SW 1271 (cell line): ENCODE measurements at places on chromosomes 7 and 10.

DNA sequence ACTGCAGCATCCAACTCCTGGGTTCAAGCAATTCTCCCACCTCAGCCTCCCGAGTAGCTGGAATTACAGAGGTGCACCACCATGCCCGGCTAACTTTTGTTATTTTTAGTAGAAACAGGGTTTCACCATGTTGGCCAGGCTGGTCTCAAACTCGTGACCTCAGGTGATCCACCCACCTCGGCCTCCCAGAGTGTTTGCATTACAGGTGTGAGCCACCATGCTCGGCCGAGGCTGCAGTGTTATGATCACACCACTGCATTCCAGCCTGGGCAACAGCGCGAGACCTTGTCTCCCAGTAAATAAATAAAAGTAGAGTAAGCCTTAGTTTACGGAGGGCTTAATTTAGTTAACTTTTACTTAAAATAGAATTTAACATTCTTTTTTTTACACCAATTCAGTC is 23.7 kb upstream of the IGF2BP3 start:
- no peak for DNase-seq

DNA sequence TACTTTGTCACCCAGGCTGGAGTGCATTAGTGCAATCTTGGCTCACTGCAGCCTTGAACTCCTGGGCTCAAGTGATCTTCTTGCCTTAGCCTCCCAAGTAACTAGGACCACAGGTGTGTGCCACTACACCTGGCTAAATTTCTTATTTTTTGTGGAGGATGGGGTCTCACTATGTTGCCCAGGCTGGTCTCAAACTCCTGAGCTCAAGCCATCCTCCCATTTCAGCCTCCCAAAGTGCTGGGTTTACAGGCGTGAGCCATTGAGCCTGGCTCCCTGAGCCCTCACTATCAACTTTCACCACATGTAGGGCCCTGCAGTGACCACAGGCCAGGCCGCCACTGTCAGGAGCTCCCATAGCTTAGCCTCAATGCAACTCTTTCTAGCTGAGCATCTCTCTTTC is 110.2 kb downstream of the CUL2 start:
- no peak for DNase-seq

- DNase-seq: no peak
Measured at GRCh38 chr10:132192991-132193665, 6.4 kb downstream of the DPYSL4 start.

DNA sequence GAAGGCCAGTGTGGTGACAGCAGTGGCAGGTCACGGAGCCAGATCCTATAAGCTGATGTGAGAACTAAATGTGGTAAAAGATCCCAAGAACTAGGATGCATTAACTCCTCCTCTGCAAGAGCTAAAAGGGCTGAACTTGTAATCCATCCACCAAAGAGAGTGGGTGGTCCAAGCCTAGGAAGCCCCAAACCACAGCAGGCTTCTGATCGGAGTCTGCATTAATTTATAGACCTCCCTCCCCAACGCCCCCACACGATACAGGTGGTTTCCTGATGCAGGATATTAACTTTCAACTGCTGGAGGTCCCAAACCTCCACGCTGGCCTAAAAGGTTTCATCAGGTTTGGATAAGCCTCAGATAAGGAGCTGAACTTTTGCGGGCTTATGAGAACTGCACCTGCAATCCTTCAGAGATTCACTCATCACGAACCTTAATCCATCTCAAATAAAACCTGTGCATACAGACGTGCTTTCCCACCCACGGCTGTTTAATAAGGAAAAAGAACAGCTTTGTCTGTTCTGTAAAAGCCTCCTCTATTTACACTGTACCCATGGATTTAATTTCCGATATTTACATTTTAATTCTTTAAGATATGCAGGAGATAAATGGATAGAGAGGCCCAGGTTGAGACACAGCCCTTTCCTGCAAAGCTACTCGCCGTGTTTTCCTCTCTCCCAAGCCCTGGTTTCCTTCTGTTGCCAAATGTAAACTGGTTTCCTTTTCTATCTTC is 74.9 kb downstream of the GFRA1 start:
- no peak for DNase-seq

DNA sequence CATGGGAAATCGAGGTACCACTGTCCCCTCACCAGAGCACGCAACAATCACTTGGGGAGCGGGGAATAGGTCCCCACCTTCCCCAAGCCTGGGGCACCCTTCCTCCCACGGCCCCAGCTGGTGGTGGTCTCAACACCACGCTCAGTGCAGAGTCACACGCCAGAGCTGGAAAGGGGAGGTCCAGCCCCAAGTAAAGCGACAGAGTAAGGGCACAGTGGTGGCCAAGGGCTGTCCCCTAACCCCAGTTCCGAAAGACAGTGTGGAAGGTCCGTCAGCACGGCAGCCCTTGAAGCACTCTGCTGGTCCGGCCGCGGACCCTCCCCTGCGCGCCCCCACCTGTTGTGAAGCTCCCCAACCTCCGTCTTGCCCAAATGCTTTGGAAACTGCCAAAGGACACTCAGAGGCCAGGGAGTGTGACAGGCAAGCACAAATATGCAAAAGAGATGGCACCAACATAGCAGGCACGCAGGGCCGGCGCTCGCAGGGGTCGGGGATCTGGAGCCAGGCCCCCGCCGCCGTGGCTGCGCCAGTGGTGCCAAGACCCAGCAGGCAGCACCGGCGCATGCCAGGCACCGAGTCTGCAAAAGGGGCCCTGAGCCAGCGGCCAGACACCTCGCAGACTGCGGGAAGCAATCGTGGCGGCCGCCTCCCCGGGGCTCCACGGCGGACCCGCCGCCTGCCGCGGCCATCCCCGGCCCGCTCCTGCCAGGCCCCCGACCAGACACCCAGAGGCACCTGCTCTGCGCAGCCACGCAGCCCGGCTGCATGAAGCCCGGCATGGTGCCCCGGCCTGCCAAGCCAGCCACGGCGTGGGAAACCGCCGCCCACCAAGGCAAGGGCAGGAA is 51.6 kb upstream of the SRRM3 start:
- no peak for DNase-seq

DNA sequence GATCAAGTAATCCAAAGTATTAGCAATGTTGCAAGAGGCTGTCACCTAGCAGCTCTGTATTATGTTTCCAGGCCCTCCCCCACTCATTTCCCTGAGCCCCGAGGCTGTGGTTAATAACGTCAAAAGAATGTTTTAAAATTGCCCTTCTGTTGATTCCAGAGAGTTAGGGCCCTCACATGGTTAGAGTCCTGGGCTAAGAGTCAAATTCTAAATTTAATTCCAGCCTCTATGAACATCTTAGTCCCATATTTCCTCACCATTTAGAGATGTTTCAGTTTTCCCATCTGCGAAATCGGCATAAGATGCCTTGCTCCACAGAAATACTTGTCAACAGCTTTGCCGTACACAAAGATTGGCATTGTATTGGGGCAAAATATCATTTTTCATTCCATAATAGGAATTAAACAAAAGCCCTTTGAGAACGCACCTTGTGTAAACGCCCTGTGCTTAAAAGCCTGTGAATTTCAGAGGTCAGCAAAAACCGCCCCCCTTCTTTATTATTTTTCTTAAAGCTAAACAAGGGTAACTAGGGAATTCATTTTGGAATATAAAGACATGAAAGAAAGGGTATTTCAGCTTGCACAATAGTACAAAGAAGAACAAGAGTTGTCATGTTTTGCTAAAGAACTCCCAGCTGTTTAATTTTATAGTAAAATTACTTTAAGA is 135.8 kb downstream of the ARID5B start:
- no peak for DNase-seq

GRCh38 chr7:53119514-53119941 is 84.1 kb downstream of the POM121L12 start:
- DNase-seq: no peak

GRCh38 chr10:113202011-113202410 is 252.0 kb downstream of the TCF7L2 start:
- DNase-seq: no peak

DNA sequence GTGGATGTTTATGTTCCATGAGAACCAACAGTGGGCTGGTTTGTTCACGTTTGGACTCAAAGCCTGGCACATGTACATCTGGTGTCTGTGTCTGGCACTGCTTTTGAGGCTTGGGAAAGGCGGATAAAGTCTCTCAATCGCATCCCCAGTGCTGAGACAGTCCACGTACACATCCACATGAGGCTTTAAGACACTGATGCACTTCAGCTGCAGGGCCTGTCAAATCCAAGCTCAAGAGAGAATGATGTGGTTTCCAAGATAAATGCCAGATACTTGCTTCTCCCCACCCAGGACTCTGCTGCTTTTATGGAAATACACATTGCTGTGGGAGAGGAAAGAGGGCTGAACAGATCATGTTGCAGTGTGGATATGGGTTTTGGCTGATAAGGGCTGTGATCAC is 178.4 kb downstream of the ADARB2 start:
- DNase-seq: no peak

DNA sequence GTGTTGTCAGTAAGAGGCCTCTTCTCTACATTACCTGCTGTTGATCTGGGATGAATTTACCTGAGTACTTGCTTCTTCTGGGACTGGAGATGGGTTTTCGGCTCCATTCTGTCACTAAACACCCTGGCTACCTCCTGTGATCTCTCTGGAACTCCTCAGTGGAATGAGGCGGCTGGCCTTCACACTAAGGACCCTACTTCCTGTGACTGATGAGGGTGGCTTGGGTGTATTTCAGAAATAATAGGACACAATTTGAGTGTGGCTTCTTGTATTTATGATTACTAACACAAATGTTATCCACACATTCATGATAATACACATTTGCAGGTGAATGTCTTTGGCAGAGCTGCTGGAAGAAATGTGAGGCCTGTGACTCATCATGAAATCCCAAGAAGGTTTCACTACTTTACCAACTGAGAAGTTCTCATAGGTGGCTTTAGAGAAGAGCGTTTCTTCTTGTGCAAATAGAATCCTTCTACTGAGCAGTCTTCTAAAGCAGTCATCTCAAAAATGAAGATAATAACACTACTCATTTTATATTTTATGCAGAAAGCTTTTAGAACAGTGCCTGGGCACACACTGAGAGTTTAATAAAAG is 21.3 kb upstream of the EVX1 start:
- no peak for DNase-seq

GRCh38 chr7:141847996-141848395 is 6.7 kb upstream of the PRSS37 start:
- no peak for DNase-seq

- DNase-seq: no peak
Measured at GRCh38 chr7:156389116-156389692, 251.4 kb upstream of the RNF32 start.

GRCh38 chr10:129187331-129187730 is 279.7 kb upstream of the MGMT start:
- no peak for DNase-seq

GRCh38 chr7:107506674-107507339 is 37.0 kb downstream of the GPR22 start:
- DNase-seq: no peak

GRCh38 chr10:102300278-102300843 is 55.0 kb downstream of the GBF1 start:
- DNase-seq: no peak

DNA sequence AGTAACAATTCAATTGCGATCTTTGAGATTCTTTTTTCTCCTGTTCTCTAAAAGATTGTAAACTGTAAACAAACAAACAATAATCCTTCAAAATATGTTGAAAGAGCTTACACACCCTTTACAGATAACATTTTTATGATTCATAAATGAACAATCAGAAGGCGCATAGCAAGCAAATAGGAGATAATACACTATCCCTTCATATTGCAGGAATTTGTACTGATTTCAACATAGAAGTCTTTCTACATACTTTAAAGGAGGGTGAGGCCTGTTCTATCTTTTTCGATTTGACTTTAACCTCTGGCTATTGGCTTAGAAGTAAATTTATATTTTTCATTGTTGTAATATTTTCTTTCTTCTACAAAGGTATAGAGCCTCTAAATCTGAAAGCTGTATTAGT is 57.2 kb downstream of the TFEC start:
- no peak for DNase-seq
